ENCODE measurements at places on chromosomes 3 and 15.

- DNase-seq = no peak
Observed at GRCh38 chr3:150603980-150604319, 829 bp downstream of the SELENOT start.

GRCh38 chr3:81336470-81336869 lies 425.0 kb downstream of the GBE1 start:
- no peak for DNase-seq

DNA sequence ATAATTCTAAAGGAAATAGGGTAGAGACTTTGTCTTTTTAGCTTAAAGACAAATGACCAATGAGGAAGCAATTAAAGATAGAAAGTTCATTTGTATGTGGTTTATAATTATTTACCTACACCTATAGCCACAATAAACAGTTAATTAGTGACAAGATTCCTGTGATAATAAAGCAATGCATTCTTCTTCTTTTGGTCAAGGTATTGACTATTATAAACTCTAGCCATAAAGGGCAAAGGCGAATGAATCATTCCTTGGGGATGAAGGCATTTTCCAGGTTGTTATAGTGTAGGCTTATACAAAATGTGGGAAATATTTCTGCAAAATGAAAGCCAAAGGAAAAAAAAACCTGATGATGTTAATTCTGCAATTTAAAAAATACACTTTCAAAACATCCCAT lies 115.4 kb downstream of the PLD1 start:
- DNase-seq = no peak

DNA sequence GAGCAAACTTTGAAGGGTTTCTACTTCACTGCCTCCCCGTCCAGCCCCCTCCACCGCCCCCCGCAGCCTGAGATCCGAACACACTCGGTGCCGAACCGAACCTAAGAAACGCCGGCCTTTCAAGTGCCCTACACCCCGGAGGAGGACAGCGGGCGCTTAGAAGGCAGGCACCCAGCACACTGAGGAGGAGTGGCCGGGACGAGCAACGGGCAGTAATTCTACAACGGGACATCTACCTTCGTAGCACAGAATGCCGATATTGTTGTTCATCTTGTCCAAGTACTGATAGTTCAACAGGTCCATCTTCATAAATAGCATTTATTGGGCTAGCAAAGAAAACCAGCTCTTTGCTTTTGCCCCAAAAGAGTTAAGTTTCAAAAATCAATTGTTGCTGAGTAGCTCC lies 513 bp downstream of the VGLL4 start:
- DNase-seq = no peak

- no peak for DNase-seq
Observed at GRCh38 chr3:181316482-181316881, 326.9 kb upstream of the DNAJC19 start.

DNA sequence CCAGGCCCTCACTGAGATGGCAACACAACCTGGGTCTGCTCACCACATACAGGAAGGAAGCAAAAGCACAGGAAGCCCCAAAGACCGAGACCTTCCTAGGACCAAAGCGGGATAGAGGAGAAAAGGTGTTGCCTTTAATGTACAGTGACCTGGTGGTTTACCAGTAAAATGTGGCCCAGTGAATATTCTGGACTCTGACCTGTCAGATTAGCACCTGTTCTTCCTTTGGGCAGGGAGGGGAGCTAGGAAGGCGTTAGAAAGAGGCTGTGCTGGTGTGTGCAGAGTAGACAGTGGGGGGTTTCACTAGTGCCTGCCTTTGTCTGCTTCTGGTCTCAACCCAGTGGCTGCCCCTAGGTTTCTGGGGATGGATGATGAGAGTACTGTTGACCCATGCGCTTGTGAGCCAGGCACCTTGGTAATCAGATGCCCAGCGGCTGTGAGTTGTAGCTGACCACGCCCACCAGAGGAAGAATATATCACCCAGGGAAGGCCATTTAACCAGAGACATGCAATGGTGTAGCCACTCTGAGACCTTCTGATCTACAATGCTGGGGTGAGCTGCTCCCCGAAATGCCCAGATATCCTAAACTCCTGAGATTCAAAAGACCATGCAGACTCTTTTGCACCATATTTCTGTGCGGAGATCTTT lies 90.1 kb upstream of the NEO1 start:
- DNase-seq = no peak

DNA sequence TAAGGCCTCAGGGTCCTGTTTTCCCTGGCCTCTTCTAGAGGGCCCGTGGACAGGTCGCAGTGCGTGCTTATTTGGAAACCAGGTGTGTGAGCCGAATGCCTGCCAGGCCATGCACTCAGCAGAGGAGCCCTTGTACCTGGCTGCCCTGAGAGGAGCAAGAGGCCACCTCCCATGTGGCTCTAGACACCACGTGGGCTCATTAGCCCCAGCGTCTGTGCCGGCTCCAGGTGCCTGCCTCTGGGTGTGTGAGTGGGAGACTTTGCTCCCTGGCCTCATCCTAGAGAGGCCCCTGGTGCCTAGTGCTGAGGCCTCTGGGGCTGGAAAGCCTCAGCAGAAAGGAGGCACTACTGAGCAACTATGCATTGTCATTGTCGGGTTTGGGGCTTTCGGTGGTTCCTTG lies 50.4 kb downstream of the KLF13 start:
- DNase-seq = no peak

GRCh38 chr15:89947385-89947784 lies 34.6 kb upstream of the ARPIN start:
- no peak for DNase-seq

- no peak for DNase-seq
Observed at GRCh38 chr15:71187526-71187925, 72.3 kb downstream of the THSD4 start.

DNA sequence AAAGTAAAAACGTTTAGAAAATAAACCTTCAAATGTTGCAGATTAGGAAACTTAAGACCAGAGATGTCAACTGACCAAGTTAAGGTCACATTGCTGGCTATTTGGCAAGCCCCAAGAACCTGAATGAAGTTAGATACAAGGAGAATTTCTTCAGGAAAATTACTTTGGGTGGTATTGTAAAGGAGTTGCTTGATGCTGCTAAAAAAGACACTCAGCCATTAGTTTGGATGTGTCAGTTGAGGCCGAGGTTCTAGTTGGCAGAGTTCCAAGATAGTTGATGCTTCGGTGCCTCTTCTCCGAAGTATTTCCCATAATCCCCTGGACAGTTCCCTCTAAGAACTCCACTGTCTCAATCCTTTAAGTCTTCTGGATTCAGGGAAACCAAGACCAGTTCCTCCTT lies 24.3 kb downstream of the SIAH2 start:
- DNase-seq = no peak

DNA sequence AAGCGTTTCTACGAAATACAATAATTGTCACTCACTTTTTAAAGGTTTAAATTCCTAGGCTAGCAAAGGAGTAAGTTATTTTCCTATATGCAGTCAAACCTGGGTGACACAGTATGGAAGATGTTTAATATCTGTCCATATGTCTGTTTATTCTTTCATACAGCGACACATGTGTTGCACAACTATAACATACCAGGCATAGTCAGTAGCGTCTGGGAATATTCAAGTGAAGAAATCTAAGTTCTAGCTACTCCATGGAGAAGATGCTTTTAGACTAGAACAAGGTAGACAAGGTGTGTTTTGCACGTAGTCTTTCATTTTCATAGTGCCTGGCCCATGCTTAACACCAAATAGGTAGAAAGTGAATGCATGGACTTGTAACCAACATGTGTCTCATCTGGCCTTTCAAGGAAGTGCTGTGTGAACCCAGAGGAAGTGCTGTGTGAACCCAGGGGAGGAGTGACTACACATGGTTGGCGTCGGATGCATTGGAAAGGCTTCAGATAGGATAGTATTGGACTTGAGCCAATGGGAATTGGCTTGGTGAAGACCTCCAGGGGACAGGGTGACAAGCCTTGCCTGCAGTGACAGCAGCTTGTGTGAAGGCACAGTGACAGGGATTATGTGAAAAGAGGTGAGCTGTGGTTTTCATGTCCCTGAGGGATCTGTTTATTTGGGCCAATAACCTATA lies 267.0 kb downstream of the PTPRG start:
- DNase-seq = no peak

- no peak for DNase-seq
Observed at GRCh38 chr15:95269242-95270183, 1038.2 kb downstream of the MCTP2 start.

GRCh38 chr3:27591312-27592210 lies 107.4 kb upstream of the SLC4A7 start:
- no peak for DNase-seq

DNA sequence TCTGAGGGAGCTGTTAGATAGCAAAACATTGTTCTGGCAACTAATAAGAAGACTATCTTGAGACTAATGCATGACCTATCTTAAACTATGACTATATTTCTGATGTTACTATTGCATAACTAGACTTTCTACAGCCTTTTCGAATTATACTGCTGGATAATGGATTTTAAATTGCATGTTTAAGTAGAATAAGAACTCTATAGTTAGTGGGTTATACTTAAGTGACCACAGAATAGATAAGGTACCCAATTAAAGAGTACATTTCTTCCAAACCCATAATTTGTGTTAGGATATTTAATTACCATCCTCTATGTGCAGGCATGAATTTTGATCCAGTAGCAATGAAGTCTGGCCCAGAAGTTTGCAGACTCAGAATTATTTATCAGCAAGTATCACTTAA lies 44.6 kb upstream of the SPPL2A start:
- no peak for DNase-seq

DNA sequence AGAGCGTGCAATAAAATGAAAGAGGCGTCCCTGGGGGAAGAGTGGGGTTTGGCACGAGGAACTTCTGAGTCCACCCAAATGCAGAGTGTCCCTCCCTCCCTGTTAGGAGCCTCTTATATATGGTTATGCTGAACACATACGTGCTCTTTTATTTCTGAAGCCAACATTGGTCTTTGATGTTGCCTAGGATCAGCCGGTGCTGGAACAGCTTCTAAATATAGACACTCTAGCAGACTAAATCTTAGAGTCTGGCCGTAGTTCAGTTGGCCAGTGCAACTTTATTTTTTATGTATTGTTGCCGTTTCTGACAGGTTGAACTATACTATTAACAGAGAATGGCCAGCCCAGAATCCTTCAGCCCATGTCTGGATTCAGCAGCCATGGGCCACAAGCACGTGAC lies 128.7 kb downstream of the GHSR start:
- DNase-seq = no peak

GRCh38 chr15:68375191-68375631 lies 56.8 kb downstream of the ITGA11 start:
- DNase-seq = no peak
